ENCODE measurements at places on chromosomes 16 and 17.

GRCh38 chr17:61422116-61422799, 22.6 kb downstream of the TBX2 start:
- DNase-seq = no peak

- peak; percentile 42 for DNase-seq
Observed at GRCh38 chr17:4318186-4318585, 48.3 kb downstream of the UBE2G1 start.

- no peak for DNase-seq
Observed at GRCh38 chr16:59740858-59741257, 1006.7 kb upstream of the GOT2 start.

GRCh38 chr16:25027781-25028180, 12.6 kb upstream of the ARHGAP17 start:
- no peak for DNase-seq

DNA sequence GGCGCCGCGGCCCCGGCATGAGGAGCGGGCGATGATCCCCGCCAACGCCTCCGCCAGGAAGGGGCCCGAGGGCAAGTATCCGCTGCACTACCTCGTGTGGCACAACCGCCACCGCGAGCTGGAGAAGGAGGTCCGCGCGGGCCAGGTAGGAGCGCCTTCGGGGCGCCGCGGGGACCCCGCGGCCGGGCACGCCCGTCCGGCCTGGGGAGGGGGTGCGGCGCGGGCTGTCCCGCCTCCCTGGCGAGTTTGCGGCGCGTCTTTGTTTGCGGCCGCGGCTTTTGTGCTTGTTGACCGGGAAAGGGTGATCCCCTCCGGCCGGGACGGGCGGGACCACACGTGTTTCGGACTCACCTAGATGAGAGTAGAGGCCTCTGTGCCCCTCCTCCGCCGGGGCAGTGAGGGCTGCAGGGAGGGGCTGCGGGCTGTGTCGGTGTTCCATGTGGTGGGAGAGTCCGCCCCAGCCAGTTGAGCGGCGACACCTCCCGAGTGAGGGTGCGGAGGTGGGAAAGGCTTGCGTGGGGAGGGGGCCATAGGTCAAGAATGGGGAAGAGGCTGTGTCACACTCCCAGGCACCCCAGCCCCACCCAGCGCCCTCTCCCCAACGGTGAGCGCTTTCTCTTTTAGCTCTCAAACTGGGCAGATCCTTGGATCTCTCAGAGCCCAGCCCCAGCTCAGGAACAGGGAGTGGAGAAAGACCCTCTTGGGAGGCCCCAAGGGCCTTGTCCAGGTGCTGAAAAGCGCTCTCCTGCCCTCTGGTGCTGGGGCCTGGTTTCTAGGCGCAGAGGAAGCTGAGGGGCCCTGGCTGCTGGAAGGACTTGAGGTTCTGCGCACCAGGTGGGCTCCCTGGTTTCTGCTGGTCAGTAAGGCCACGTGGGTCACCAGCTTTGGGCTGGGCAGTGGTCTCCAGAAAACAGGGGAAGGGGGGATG, 923 bp downstream of the ANKRD13B start:
- peak; percentile 90 for DNase-seq

All from H7 (cell line).